ENCODE measurements at places on chromosomes 2 and 18. TPM values are rescaled to one million over a fixed set of nuclear protein-coding genes. Genes with fewer than 3 reads are reported as not detected.

PCARE gene
- total RNA-seq = not detected

SETBP1 gene
- total RNA-seq = 2.7 TPM

EFR3B gene
- total RNA-seq = 0.37 TPM

KIF5C gene
- total RNA-seq = 0.20 TPM

IL1R1 gene
- 61.8 TPM for total RNA-seq

RGPD5 gene
- total RNA-seq = 14.0 TPM

PUS10 gene
- 6.2 TPM for total RNA-seq

G6PC2 gene
- total RNA-seq = not detected

CPO gene
- total RNA-seq = under 0.01 TPM

CHRNG gene
- not detected for total RNA-seq

TCF4 gene
- 69.4 TPM for total RNA-seq

CEBPZOS gene
- total RNA-seq = 20.9 TPM

CDH20 gene
- total RNA-seq = 0.20 TPM

REG3A gene
- total RNA-seq = not detected

DNAJC5G gene
- total RNA-seq = not detected

WDR54 gene
- 76.4 TPM for total RNA-seq

RESP18 gene
- not detected for total RNA-seq

AQP12A gene
- not detected for total RNA-seq

ZAP70 gene
- total RNA-seq = not detected

SYT4 gene
- not detected for total RNA-seq

FHOD3 gene
- total RNA-seq = 1.1 TPM

TRIM43 gene
- not detected for total RNA-seq

FOXI3 gene
- not detected for total RNA-seq

MAP2 gene
- 0.78 TPM for total RNA-seq

ACSL3 gene
- total RNA-seq = 192 TPM

GREB1 gene
- total RNA-seq = 1.1 TPM

RIT2 gene
- not detected for total RNA-seq

RNF181 gene
- total RNA-seq = 194 TPM

AMER3 gene
- total RNA-seq = not detected

MOGAT1 gene
- total RNA-seq = not detected

GKN1 gene
- not detected for total RNA-seq

HADHB gene
- total RNA-seq = 128 TPM

RPIA gene
- total RNA-seq = 8.5 TPM

IL1A gene
- total RNA-seq = not detected

TUBB8B gene
- total RNA-seq = not detected

TNS1 gene
- 68.7 TPM for total RNA-seq

COL6A3 gene
- 1,617 TPM for total RNA-seq

CNDP1 gene
- total RNA-seq = not detected

NPPC gene
- not detected for total RNA-seq

ANKRD30B gene
- total RNA-seq = not detected

CCDC68 gene
- total RNA-seq = 2.0 TPM

TYW5 gene
- total RNA-seq = 6.8 TPM

NR4A2 gene
- total RNA-seq = 0.39 TPM

ZC3H6 gene
- total RNA-seq = 2.7 TPM

NTSR2 gene
- total RNA-seq = not detected

PLGLB2 gene
- 2.0 TPM for total RNA-seq

TTC31 gene
- total RNA-seq = 12.9 TPM

MBOAT2 gene
- 16.2 TPM for total RNA-seq

SLC5A7 gene
- total RNA-seq = not detected

APCDD1 gene
- total RNA-seq = 0.73 TPM

SAG gene
- not detected for total RNA-seq

ABCB11 gene
- total RNA-seq = not detected

ERCC3 gene
- 38.3 TPM for total RNA-seq

GCG gene
- total RNA-seq = not detected
